ENCODE measurements at places on chromosomes 1 and 21. TPM values are rescaled to one million over a fixed set of nuclear protein-coding genes. Genes with fewer than 3 reads are reported as not detected.

ELAPOR1 gene
- polyA plus RNA-seq, result 82.8 TPM

SPEN gene
- polyA plus RNA-seq, result 18.6 TPM

SLC45A1 gene
- 1.8 TPM for polyA plus RNA-seq

KHDC4 gene
- polyA plus RNA-seq, result 29.3 TPM

KCNJ9 gene
- 0.02 TPM for polyA plus RNA-seq

- H3K27ac ChIP-seq, result peak overlapping the region; percentile 99
- peaks cover 30% of the 10 kb centered on the region for H3K4me1 ChIP-seq
- DNase-seq, result peak; percentile 86
- no peaks in the 10 kb centered on the region for H3K36me3 ChIP-seq
- H3K4me3 ChIP-seq, result peak overlapping the region; percentile 61
Measured at GRCh38 chr1:179881642-179882252, 338 bp upstream of the TOR1AIP1 start.

GRCh38 chr1:232192781-232193450, 437.0 kb downstream of the SIPA1L2 start:
- H3K4me1 ChIP-seq, result no peaks in the 10 kb centered on the region
- no peaks in the 10 kb centered on the region for H3K36me3 ChIP-seq
- no peak overlapping the region for H3K4me3 ChIP-seq
- no peak overlapping the region for H3K27ac ChIP-seq
- no peaks in the 10 kb centered on the region for H3K27me3 ChIP-seq

DNA sequence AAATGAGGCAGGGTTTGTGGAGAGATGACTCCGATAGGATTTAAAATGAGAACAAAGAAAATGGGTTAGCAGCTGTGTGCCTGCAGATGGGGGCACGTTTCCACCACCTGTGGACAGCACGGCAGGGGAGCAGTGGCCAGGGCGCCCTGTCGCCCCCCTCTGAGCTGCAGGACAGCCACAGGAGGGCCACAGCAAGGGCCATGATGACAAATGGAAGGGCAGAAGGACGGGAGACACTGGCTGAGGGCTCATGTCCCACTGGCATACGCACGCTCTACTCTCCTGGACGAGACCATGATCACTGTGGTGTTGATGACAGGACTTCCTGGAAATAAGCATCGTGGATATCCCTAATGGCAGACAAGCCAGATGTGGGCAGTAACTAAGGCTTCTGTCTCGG, 241.0 kb downstream of the SDCCAG8 start:
- no peaks in the 10 kb centered on the region for H3K27me3 ChIP-seq
- H3K36me3 ChIP-seq, result no peaks in the 10 kb centered on the region
- no peak for DNase-seq
- H3K27ac ChIP-seq, result no peak overlapping the region
- H3K4me3 ChIP-seq, result no peak overlapping the region

DNA sequence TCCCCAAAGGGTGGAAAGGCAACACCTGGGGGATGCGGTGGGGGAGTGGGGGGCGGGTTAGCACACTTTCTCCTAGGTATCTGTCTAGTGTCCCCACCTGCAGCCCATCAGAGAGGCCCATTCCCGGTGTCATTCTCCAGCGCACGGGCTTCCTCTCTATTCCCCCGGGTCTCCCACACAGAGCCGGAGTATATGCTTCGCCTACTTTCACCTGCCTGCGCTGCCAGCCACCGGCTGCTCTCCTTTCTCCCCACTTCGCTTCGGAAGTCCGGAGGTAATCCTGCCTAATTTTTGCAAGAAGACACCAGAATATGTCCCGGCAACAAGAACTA, 852 bp downstream of the RGS7 start:
- peak overlapping the region; percentile 63 for H3K4me3 ChIP-seq
- no peak overlapping the region for H3K27ac ChIP-seq
- H3K27me3 ChIP-seq, result no peaks in the 10 kb centered on the region
- H3K4me1 ChIP-seq, result no peaks in the 10 kb centered on the region
- H3K36me3 ChIP-seq, result no peaks in the 10 kb centered on the region

DNA sequence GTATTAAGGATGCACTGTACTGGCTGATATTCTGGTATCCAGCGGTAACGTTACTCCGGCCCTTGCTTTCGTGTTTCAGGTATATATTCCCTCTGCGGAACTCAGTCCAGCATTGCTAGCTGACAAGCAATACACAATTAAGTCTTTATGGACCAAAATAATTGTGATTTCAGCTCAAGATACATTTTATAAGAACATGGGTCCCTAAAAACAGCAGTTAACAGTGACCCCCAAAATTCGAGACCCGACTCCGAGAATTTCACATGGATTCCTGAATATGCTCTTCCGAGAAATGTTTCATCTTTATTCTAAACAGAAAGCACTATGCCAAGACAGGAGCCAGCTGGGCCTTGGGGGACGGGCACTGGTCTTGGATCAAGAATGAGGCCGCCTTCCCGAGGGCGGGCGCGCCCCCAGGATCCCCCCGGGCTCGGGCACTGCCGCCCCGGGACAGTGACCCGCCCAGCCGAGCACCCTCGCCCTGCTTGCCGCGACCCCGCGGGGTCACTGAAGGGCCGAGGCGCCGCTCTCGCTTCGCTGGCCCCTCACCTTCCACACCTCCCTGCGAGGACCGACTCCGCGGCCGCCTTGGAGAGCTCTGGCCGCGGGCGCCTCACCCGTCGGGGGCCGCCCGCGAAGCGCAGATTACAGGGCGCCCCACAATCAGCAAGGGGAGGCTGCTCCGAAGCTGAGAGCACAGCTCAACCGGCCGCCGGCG, 610 bp downstream of the SCYL3 start:
- no peak for DNase-seq
- no peaks in the 10 kb centered on the region for H3K36me3 ChIP-seq
- H3K4me3 ChIP-seq, result peak overlapping the region; percentile 62
- H3K27me3 ChIP-seq, result no peaks in the 10 kb centered on the region
- H3K4me1 ChIP-seq, result peaks cover 42% of the 10 kb centered on the region

- H3K4me3 ChIP-seq, result no peak overlapping the region
- H3K36me3 ChIP-seq, result no peaks in the 10 kb centered on the region
- peak; percentile 12 for DNase-seq
- H3K27ac ChIP-seq, result no peak overlapping the region
- no peaks in the 10 kb centered on the region for H3K27me3 ChIP-seq
- H3K4me1 ChIP-seq, result peaks cover 7% of the 10 kb centered on the region
Measured at GRCh38 chr1:107936498-107937481, 28.2 kb downstream of the VAV3 start.

DNA sequence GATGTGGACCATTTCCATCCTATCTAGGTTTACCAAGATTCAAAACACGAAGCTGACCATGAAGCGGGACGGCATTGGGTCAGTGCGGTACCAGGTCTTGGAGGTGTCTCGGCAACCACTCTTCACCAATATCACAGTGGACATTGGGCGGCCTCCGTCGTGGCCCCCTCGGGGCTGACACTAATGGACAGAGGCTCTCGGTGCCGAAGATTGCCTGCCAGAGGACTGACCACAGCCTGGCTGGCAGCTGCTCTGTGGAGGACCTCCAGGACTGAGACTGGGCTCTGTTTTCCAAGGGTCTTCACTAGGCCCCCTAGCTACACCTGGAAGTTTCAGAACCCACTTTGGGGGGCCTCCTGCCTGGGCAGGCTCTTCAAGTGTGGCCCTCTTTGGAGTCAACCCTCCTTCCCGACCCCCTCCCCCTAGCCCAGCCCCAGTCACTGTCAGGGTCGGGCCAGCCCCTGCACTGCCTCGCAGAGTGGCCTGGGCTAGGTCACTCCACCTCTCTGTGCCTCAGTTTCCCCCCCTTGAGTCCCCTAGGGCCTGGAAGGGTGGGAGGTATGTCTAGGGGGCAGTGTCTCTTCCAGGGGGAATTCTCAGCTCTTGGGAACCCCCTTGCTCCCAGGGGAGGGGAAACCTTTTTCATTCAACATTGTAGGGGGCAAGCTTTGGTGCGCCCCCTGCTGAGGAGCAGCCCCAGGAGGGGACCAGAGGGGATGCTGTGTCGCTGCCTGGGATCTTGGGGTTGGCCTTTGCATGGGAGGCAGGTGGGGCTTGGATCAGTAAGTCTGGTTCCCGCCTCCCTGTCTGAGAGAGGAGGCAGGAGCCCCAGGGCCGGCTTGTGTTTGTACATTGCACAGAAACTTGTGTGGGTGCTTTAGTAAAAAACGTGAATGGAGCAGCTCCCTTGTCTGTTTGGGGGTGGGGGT, 864 bp upstream of the CCDC24 start:
- H3K36me3 ChIP-seq, result no peaks in the 10 kb centered on the region
- peaks cover 12% of the 10 kb centered on the region for H3K4me1 ChIP-seq
- H3K27me3 ChIP-seq, result no peaks in the 10 kb centered on the region
- H3K27ac ChIP-seq, result peak overlapping the region; percentile 89
- peak overlapping the region; percentile 87 for H3K4me3 ChIP-seq

DNA sequence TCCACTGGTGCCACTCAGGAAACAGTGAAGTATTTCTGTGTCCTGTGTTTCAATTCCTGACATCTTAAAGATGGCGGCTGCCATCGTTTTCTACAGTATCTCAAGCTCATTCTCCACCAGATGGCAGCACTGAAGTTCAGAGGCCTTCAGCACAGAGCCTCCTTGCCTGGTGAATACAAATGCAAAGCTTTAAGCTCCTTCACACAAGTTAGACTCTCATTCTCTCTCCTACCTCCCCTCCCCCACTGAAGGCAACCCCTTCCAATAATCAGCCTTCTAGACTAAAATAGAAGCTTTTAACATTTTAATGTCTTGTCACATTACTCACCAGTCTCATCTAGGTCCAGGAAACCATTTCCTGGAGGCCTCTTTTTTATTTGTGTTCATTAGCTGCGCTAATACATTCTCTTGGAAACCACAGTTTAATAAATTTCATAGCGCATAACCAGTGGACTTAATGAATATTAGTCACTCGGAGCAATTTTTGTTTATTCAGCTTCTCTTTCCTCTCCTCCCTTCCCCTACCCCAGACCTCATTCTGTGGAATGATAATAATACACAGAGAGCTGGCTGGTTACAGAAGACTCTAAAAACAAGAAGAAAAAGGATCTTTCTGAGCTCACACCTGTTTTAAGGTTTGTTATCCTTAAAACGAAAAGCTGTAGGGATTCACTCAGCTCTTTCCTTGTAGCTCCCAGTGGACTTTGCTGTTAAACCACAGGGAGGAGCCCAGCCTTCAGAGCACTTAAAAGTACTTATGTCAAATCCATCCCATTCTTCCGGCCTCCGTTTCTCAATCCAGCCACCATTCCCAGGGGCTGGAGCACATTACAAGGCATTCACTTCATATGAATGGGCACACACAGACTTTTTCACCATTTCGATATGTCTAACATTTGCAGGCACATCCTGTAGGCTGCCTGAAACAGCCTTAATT, 384.9 kb downstream of the HLX start:
- no peaks in the 10 kb centered on the region for H3K27me3 ChIP-seq
- H3K36me3 ChIP-seq, result no peaks in the 10 kb centered on the region
- H3K4me3 ChIP-seq, result no peak overlapping the region
- peak overlapping the region; percentile 8 for H3K27ac ChIP-seq
- DNase-seq, result no peak

GRCh38 chr1:42005530-42005929, 86.8 kb upstream of the HIVEP3 start:
- H3K4me1 ChIP-seq, result no peaks in the 10 kb centered on the region
- H3K27ac ChIP-seq, result no peak overlapping the region

GRCh38 chr1:114508386-114508898, 2.6 kb downstream of the TRIM33 start:
- no peak for DNase-seq
- no peaks in the 10 kb centered on the region for H3K27me3 ChIP-seq
- no peaks in the 10 kb centered on the region for H3K36me3 ChIP-seq

All from pancreas (tissue), 10 donors.